ENCODE measurements at places on chromosomes 5 and 9. TPM values are rescaled to one million over a fixed set of nuclear protein-coding genes. Genes with fewer than 3 reads are reported as not detected.
A peak's percentile ranks its signal among the peaks of the same experiment; 100 is the strongest.

GRCh38 chr5:66157046-66157445 is 12.9 kb downstream of the SREK1 start:
- peaks cover 21% of the 10 kb centered on the region for H3K36me3 ChIP-seq
- H3K4me3 ChIP-seq = no peak overlapping the region
- DNase-seq = no peak
- peaks cover 15% of the 10 kb centered on the region for H3K4me1 ChIP-seq

GRCh38 chr5:154501566-154501965 is 23.5 kb upstream of the HAND1 start:
- H3K27ac ChIP-seq = no peak overlapping the region
- no peak for DNase-seq
- H3K36me3 ChIP-seq = no peaks in the 10 kb centered on the region
- no peaks in the 10 kb centered on the region for H3K4me1 ChIP-seq

GRCh38 chr5:151772029-151772845 is 483 bp downstream of the G3BP1 start:
- peak overlapping the region; percentile 67 for H3K27ac ChIP-seq
- no peaks in the 10 kb centered on the region for H3K27me3 ChIP-seq
- peak; percentile 41 for DNase-seq
- peaks cover 42% of the 10 kb centered on the region for H3K4me1 ChIP-seq

- H3K4me1 ChIP-seq = peaks cover 47% of the 10 kb centered on the region
- no peak for DNase-seq
- no peak overlapping the region for H3K4me3 ChIP-seq
- H3K27ac ChIP-seq = no peak overlapping the region
- H3K27me3 ChIP-seq = peaks cover 2% of the 10 kb centered on the region
These were observed 58.9 kb downstream of the HSPA4 start for GRCh38 chr5:133110709-133111108.

GRCh38 chr9:134297083-134297410 is 29.2 kb upstream of the RXRA start:
- H3K27ac ChIP-seq = no peak overlapping the region
- no peak overlapping the region for H3K4me3 ChIP-seq
- H3K36me3 ChIP-seq = no peaks in the 10 kb centered on the region
- DNase-seq = no peak
- peaks cover 6% of the 10 kb centered on the region for H3K4me1 ChIP-seq

- H3K4me1 ChIP-seq = peaks cover 11% of the 10 kb centered on the region
- H3K27me3 ChIP-seq = peaks cover 12% of the 10 kb centered on the region
These were observed 2.1 kb upstream of the PCDHGA1 start for GRCh38 chr5:141328231-141328630.

- H3K4me1 ChIP-seq = no peaks in the 10 kb centered on the region
- H3K27me3 ChIP-seq = no peaks in the 10 kb centered on the region
- H3K27ac ChIP-seq = no peak overlapping the region
- H3K36me3 ChIP-seq = no peaks in the 10 kb centered on the region
- H3K4me3 ChIP-seq = no peak overlapping the region
- DNase-seq = no peak
These were observed 688.4 kb downstream of the PTPRD start for GRCh38 chr9:9924376-9924775.

DNA sequence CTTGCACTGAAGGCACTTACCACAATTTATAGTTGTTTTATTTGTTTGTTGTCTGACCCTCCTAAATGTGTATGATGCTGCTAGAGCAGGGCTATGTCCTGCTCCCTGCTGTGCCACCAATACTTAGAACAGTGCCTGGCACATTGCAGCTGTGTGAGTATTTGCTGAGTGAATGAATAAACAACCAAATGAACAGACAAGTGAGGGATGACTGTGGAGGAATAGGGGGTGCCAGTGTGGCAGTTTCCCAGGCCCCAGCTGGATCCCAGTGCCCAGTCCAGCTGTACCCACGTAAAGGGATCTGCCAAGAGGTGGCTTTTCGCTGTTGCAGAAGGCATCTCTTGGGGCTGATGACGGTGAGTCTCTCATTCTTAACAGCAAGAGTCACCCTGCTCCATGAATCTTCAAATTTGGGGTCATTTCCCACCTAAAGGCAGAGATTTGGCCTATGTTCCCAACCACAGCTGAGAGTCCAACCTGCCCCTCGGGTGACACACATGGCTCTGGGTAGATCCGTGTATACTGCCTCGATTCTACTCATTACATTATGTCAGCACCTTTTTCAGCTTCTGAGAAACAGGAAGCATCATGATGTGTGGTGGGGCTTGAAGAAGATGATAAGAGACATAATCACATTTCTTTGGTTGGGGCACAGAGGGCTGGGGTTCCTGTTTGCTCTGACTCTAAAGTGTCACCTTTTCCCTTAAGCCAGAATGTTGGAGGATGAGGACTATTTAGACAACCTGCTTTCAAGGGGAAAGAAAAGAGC is 14.3 kb downstream of the IL5 start:
- peaks cover 8% of the 10 kb centered on the region for H3K27me3 ChIP-seq
- H3K36me3 ChIP-seq = peaks cover 4% of the 10 kb centered on the region
- peak overlapping the region; percentile 24 for H3K27ac ChIP-seq

CCNO gene
- 0.10 TPM for total RNA-seq

CCDC152 gene
- 4.3 TPM for total RNA-seq

BAAT gene
- 0.08 TPM for total RNA-seq

SLC36A2 gene
- total RNA-seq = not detected
